ENCODE measurements at places on chromosomes 2 and 18.

GRCh38 chr18:63753676-63754075 lies 21.5 kb upstream of the SERPINB7 start:
- no peak for DNase-seq

GRCh38 chr2:232075080-232075479 lies 113.6 kb downstream of the DIS3L2 start:
- DNase-seq: no peak

DNA sequence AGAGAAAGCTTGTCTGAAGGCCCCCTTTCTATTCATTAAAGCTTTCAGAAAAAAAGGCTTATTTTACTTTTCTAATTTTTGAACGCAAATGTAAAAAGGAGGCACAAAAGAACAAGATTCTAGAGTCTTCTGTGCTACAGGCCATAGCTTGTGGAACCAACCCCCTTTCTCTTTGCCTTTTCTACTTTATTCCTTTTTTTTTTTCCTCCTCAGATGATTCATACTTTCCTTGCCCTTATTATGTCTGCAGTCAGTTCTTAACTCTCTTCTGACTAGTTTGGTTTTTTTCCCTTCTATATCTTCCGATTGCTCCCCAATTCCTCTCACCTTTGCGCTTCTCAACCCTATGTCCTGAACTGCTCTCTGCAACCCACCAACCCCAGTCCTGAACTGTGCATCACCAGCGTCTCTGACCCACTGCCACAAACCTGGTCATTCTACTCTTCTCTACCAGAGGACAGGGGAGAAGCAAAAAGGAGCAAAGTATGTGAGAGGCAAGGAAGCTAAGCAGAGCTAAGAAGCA lies 56.9 kb upstream of the WIPF1 start:
- DNase-seq: no peak

DNA sequence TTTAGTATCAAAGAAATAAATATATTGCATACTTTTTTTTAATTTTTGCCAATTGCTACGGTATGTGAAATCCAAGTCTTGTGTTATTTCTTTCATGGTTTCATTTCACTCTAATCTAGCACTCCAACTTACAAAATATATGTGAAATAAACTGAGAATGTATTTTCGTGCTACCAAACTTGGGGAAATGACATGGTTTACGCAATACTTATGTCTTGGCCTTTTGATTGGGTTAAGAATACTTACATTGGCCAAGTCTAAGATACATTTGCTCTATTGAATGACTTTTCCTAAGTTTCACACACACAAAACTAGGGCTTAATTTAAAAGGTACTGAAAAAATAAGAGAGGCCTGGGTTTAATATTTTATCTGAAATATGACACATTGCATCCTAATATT lies 80.5 kb downstream of the VRK2 start:
- no peak for DNase-seq
